ENCODE measurements at places on chromosomes 5 and 9.

GRCh38 chr5:81125959-81126358, 107.2 kb upstream of the CKMT2 start:
- no peak for DNase-seq

- DNase-seq, result no peak
These were observed 10.9 kb upstream of the IL3 start for GRCh38 chr5:132049559-132049958.

DNA sequence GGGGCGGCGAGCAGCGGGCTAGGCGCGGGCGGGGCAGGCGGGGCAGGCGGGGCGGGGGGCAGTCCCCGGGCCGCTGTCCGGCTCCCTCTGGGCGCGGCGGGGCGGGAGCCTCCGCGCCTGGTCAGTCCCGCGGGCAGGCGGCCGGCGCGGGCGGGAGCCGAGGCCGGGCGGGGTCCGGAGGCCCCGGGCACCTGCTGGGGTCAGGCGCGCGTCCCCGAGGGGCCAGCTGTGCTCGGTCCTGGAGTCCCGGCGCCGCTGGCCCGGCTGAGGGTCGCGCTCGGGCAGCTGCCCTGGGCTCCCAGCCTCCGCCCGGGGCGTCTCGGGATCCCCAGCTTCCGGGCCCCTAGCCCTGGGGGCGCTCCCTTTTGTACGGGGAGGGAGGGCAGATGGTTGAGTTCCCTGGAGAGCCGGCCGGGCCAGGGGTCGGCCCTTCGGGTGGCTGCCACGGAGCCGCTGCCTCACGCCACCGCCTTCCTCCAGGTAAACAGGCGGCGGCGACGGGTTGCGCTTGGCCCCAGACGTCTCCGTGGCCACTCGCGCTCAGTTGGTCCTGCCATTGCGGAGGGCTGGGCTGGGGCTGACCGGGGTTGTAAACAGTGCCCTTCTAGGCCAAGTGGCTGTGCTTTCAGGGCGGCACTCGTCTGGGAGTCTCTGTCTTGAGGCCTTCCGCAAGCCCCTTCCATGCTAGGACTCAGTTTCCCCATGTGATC, 473 bp downstream of the ZBTB34 start:
- no peak for DNase-seq

- DNase-seq, result no peak
These were observed 499.0 kb downstream of the SEMA5A start for GRCh38 chr5:9046756-9047481.

DNA sequence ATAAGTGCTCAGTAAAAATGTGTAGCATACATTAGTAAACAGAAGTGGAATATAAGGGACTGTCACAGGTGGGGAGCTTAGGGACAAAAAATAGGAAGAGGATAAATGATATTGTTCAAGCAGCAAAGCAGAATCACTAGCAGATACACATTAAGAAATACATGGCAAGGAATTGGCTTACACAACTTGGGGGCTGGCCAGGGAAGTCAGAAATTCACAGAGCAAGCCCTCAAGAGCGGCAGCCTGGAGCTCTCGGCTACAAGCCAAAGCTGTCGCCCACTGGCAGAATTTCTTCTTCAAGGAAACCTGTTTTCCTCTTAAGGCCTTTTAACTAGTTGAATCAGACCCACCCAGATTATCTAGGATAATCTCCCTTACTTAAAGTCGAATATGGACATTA, 73.0 kb upstream of the SMIM23 start:
- no peak for DNase-seq

DNA sequence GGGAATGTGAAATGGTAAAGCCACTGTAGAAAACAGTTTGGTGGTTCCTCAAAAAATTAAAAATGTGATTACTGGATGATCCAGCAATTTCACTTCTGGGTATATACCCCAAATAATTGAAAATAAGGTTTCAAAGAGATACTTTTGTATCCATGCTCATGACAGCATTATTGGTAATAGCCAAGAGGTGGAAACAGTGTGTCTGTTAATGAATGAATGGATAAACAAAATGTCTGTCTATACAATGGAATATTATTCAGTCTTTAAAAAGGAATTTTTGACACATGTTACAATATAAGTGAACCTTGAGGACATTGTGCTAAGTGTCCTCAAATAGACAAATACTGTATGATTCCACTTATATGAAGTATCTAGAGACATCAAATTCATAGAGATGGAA, 40.1 kb downstream of the NUP214 start:
- DNase-seq, result no peak
